ENCODE measurements at places on chromosomes 3 and 15. TPM values are rescaled to one million over a fixed set of nuclear protein-coding genes. Genes with fewer than 3 reads are reported as not detected.

LRRC2 gene
- not detected for total RNA-seq

TMC3 gene
- total RNA-seq = not detected

CHST13 gene
- 1.0 TPM for total RNA-seq

TIMP4 gene
- total RNA-seq = 14.6 TPM

HIGD2B gene
- not detected for total RNA-seq

SST gene
- not detected for total RNA-seq

TTLL13 gene
- total RNA-seq = 0.16 TPM

AGTR1 gene
- total RNA-seq = 0.48 TPM

DNAH12 gene
- total RNA-seq = 0.12 TPM

LMCD1 gene
- 75.6 TPM for total RNA-seq

ANKRD34C gene
- not detected for total RNA-seq

SLC2A2 gene
- not detected for total RNA-seq

CA12 gene
- 148 TPM for total RNA-seq

P2RY13 gene
- not detected for total RNA-seq

IL5RA gene
- not detected for total RNA-seq

PRRT3 gene
- total RNA-seq = 1.5 TPM

SH3GL3 gene
- 0.68 TPM for total RNA-seq

TRH gene
- total RNA-seq = not detected

MAP1A gene
- 0.99 TPM for total RNA-seq

GOLGA8T gene
- total RNA-seq = 0.66 TPM

CCDC54 gene
- total RNA-seq = not detected
